ENCODE measurements at places on chromosomes 12 and 14.

DNA sequence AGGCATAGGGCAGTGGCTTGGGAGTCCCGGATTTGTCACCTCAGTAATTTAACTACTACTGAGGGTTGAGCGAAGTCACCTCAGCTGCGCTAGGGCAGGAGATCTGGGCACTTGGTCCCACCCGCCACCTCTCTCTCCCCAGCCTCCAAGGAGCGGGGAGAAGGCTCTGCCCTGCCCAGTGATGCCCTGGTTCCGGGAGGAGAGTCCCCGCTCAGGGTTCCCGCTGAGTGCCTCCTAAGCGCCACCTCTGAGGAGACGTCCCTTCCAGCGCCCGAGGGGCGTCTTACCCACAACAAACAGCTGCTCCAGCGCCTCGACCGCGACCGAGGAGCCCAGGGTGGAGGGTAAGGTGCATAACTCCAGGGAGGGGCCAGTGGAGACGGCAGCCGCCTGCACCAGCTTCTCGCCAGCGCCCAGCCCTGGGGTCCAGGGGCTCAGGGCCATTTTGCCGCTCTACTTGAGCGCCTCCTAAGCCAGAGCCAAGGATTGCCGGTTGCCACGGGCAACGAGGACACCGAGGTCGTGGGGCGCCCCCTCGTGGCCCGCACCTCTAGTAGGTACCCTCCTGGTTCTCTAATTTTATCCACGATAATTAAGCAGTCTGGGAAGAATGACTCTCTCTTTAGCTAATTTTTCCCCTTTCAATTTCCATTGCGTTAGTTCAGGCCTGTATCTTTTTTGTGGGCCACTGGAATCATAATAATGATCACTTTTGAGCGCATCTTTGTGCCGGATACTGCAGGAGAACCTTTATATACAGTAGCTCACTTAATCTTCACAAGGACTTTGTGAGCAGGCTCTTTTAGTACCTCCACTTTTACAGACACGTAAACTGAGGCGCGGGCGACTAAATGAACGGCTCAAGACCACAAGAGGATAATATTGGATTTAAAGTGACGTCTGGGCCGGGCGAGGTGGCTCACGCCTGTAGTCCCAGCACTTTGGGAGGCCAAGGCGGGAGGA lies at the start of gene CCDC175:
Gene CCDC175, minus strand, starts transcription at position 481 of the 963 bp plus-strand sequence. Its CDS starts 37 bp downstream, at position 444.
- peak; percentile 66 for ATAC-seq

DNA sequence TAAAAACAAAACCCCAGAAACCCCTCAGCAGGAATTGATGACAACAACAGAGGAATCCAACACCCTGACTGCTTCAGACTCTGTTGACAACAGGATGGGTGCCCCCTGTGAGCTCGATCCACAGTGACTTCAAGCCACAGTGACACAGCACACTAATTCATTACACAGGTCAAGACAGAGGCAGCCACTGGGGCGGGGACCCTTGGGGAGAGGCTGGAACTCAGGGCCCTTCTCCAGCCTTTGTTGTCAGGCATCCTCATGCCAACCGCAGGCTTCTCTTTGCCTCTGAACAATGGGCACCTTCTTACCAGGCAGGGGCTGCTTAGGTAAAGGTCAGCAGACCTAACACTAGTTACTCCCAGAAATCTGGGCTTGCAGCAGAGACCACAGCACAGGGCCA lies 37.6 kb downstream of the ACADS start:
- ATAC-seq = no peak

DNA sequence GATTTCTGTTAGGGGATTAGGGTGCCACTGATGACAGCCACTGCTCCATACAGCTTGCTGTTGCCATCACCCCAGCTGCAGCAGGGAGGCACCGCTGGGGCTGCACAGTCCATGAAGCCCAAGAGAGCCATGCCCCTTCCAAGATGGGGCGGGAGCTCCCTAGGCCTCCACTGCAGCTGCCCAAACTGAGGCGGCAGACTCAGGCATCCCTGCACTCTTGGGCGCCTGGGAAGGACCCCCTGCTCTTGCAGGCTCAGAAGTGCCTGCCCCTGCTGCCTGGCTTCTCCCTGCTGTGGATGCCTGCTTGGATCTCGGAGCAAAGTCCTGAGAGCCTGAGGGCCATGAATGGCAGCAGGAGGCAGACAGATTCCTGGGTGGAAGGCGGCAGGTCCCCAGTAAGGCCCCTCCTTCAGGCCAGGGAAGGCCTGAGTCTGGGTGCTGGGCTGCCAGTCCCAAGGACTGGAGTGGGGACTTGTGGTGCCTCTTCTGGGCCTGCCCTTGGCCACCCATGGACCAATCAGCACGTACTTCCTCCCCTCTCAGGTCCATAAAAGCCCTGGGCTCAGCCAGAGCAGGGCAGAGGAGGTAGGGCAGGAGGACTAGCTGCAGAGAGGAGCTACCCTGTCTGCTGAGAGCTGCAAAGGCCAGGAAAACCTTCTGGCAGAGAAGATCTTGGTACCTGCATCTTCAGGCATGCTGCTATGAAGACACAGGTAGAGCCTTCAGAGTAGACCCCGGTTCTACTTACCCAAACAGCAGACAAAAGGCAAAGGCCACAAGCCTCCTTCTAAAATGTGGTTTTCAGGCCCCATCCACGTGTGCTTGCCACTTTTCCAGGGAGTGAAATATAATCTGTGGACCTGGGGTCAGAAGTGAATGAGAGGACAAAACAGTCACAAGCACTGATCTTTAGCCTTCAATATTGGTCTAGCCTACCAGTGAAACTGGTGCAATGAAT lies 30.0 kb upstream of the STK38L start:
- no peak for ATAC-seq

GRCh38 chr12:65832217-65832616 lies 7.9 kb downstream of the HMGA2 start:
- ATAC-seq = no peak

Measured in gastroesophageal sphincter (tissue), 4 donors.